ENCODE measurements at places on chromosomes 4 and X.

- DNase-seq, result no peak
Measured at GRCh38 chr4:55610381-55610780, 18.3 kb upstream of the PDCL2 start.

- no peak for DNase-seq
Measured at GRCh38 chr4:88315460-88316017, 31.2 kb upstream of the PPM1K start.

DNA sequence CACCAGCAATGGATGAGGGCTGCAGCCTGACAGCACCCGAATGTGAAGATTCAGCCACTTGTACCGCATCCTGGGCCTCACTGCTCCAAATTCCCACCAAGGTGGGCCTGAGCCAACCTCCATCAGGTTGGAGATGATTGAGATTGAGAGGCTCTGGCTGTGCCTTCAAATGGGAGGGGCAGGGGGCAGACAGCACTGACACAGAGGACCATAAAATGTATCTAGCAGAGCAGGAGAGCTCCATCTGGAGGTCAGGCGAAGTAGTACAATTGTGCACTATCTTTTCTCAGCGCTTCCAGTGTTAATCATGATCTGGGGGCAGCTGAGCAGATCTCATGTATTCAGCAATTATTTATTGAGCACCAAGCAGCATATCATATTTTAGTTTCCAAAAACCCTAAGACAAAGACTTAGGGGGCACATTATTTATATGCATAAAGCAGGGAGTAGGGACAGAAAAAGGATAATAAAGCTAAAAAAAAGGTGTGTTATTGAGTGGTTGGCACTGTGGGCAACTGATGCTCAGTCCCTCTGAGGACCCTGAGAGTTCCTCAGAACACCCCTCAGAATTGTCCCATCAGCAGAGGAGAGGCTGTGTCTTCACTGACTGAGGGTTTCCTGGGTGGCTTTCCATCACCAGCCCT is 31.6 kb upstream of the C1QTNF7 start:
- peak; percentile 8 for DNase-seq

DNA sequence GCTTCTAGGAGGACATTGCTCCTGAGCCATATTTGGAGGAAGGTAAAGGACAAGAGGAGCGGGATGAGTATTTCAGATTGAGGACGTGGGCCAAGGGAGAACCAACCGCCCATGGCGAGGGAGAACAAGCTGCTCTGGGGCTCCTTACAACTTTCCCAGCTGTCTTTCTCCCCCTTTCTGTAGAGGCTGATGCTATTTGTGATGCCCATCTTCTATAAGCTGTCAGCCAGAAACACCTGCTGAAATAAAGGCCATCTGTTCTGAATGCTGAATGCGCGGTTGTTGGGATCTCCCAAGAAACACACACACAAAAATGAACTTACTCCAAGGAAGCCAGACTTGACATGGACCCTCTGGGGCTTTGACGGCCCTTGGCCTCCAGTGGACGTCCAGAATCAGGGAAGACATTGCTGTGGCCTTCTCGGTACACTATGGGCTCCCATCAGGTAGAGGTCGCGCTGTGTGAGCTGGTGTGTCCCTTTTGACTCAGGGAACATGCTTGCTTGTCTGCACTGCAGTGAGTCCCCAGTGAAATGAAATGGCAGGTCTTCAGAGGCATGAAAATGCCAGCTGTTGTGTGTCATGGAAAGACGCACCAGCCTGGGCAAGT is 30.9 kb downstream of the RWDD4 start:
- no peak for DNase-seq

GRCh38 chr4:137703195-137703594 is 170.9 kb upstream of the PCDH18 start:
- DNase-seq, result no peak

DNA sequence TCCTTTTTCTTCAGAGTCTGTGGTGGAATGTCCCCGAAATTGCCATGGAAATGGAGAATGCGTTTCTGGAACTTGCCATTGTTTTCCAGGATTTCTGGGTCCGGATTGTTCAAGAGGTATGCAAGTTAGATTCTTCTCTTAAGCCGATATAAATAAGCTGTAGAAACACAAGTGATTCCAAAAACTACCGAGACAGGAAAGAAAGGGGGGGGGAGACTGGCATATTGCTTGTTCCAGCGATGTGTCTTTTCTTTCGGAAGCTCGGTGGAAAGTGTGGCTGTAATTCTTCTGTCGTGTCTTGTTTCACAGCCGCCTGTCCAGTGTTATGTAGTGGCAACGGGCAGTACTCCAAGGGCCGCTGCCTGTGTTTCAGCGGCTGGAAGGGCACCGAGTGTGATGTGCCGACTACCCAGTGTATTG is 236.9 kb downstream of the DCTD start:
- no peak for DNase-seq

DNA sequence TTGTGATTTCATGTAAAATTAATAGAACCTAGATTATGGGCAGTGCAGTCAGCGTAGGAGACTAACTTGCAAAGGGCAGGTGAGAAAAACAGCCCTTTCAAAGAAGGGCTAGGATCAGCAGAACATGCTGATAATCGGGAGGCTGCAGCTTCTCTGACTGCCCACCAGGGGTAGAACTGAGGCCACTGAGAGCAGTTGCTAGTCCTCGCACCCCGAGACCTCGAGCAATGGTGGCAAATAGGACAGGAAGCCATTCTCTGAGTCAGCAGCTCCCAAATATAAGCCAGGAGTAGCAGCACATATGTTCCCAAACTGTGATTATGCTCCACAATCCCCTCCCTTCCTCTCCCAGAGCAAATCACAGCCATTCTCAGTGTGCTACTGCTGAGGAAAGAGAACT is 186.5 kb downstream of the MSL3 start:
- no peak for DNase-seq

Data from activated T-helper 1 cell treated with anti-CD3 and anti-CD28 coated beads, Interleukin-2, amount 50 U/mL, for 16 hours (primary cell).